ENCODE measurements at places on chromosomes 7 and 10.

- peak; percentile 63 for DNase-seq
These were observed 256.4 kb downstream of the CAMK1D start for GRCh38 chr10:12605580-12606405.

- no peak for DNase-seq
These were observed 29.0 kb upstream of the GNA12 start for GRCh38 chr7:2873146-2873545.

DNA sequence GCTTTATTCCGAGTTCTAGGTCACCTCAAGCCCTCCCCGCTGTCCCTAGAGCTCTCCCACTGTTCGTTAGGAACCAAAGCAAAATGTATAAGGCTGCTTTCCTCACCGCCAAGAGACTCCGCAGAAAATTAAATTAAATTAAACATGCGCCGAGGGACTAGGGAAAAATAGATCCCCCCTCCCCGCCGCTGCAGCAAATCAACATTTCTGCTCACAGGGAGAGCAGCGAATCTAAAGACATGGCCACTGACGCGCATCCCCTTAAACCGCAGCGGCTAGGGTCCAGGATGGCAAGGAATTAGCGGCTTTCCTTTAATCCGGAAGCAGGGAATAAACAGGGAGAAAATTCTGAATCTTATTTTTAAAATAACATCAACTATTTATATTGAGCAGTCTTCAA is 7.6 kb downstream of the SP8 start:
- DNase-seq: no peak

DNA sequence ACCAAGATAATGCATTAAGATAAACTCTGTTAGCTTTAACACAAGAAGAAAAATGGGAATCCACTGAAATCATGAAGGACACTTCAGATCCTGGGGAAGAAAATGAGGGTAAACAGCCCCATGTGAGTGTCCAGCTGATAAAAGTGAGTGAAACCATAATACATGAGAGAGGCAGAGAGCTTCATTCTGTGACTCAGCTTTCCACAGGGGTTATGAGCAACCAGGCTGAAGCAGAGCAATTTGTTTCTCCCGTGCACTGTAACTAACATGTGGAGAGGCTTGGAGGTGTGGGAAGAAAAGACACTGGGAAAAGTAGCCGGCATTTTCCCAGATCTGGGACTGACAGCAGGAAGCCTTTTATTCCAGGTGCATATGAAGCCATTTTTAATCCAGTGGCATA is 971.7 kb downstream of the ANKRD7 start:
- no peak for DNase-seq

- DNase-seq: no peak
These were observed 220.0 kb downstream of the LRMDA start for GRCh38 chr10:75651417-75651816.

DNA sequence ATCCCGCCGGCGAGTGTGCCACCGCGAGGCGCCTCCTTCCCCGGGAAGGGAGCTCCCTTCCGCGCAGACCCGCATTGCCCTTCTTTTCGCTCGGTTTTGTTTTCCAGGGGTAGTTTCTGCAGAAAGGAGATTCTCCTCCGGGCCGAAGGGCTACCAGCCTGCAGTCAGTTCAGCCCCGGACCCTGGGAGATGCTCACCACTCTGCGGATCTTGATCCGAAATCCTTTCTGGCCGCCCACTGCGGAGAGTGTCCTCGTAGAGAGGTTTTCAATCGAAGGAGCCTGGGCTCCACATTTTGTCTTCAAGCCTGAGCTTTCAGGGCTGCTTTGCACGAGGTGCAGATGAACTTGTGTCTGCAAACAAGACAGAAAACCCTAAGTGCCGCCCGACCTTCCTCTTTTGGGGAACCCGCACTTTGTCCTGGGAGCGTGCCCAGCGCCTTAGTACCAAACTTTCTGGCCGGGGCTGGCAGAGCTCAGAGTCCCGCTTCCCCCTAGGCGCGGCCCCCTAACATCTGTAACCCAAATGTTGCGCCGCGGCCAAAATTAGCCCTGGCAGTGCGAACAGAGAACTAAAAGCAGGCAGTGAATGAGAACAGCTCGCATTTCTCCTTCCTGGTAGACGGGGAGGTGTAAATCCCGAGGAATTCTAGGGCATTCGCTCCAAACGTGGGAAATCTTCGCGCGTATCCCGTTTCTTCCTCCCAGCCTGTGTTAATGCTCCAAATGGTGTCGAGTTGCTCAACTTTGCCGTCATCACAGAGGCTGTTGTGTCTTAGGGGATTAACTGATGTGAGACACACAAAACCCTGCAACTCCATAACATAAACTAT is 6.7 kb upstream of the EN2 start:
- DNase-seq: peak; percentile 49

- no peak for DNase-seq
These were observed 31.9 kb downstream of the ANXA8 start for GRCh38 chr10:47451998-47452494.

DNA sequence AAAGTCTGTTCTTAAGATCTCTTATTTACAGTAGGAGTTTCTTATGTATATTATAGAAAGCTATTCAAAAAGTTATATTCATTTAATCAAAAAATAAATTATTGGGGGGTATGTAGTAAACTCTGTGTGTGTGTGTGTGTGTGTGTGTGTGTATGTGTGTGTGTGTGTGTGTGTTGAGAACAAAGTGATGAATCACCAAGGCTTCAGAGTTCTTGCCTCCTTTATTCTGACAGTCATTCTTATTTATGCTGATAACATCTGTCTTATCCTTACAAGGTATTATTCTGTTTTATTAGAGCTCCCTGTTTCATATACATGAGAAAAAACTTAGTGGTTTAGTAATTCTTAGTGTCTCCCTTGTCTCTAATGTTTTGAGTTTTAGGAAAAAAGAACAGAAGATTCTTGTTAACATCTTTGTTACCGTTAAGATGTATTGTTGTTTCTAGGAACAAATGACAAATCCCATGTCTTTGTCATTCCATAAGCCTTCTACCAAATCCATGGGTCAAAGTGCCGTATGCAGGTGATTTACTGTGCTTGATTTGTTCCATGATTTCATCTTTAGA is 424.0 kb downstream of the EXOC4 start:
- no peak for DNase-seq

DNA sequence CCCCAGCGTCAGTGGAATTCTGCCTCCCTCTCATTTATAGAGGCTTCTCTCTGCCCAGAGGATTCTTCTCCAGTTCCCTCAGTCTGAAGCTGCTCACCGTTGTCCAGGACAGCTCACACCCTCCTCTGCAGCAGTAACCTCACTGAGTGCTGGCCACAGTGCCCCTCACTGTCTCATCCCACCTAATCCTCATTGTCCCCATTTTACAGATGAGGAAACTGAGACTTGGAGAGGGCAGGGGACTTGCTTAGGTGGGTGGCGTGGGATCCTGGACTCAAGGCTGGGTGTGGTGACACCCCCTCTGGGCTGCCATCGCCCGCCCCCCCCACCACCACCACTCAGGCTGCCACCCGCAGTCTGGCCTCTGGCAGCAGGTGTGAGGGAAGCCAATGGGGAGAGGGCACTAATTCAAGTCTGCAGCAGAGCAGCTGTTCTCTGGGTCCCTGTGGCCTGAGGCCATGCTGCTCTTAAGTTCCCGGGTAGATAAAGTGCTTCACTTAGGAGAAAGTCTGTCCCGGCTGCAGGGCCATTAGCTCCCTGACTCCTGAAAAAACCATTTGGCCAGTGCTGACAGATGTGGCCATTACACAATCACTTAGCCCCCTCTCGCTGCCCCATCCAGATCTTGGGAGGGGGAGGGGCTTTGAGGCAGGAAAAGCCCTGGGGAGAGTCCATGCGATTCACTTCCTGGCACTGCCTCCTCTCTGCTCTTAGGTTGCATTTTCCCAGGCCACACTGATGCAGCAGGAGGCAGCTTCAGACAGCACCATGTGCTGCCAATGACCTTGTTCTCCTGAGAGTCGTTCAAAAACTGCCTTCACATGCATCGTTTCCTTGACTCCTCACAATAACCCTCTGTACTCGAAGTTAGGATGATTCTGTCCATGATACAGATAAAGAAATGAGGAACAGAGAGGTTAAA is 36.3 kb downstream of the DRGX start:
- peak; percentile 53 for DNase-seq

DNA sequence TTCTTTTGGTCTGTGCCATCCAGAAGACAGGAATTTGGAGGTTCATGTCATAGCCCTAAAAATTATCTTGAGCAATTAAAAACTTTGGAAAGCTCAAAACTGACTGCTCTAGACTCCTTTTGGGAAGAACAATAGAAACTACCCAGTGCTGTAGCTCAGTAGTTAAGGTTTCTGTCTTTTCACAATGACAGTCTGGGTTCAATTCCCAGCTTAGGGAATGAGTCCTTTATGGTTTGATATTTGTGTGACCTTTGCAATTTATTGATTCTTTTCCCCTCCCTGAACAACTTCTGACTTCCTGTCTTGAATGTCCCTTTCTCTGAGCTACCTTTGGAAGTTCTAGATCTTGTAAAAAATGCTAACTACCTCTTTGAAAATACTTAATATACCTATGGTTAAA is 603.3 kb upstream of the IGFBP3 start:
- no peak for DNase-seq

- DNase-seq: no peak
These were observed 6.9 kb upstream of the SUN1 start for GRCh38 chr7:825386-825785.

- no peak for DNase-seq
These were observed 53.0 kb downstream of the CROT start for GRCh38 chr7:87398446-87398845.

GRCh38 chr7:39810204-39810642 is 139.8 kb upstream of the CDK13 start:
- no peak for DNase-seq

DNA sequence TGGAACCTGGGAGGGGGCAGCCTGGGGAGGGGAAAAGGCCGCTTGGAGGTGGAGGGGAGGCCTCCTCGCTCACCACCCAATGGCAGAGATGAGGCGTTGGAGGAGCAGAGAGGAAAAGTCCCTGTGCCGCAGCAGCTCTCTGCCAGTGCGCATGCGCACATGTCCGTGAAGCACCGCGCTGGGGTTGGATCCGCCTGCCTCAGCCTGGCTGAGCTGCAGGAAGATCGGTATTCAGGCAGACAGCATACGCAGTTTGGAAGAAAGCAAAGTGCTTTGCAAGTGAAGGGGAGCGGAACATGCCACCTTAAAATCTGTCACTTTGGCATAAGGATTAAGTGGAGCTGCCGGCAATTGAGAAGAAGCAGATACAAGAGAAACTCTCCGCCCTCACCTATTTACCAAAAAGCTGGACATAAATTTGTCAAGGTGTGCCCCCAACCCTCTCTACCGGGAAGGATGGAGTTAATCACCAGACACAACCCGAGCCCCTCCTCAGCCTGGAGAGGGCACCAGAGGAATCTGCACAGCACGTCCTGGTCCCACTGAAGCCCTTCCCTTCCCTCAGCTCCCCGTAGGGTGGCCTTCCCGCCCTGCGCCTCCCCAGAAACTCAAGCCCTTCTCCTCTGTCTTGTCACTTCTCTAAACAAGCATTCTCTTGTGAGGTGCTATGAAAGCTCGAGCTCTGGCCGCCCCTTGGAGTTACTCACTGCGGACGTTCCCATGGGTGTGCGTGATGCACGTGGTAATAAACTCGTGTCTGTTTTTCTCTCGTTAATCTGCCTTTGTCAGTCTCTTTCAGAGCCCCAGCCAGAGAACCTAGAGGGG is 32.2 kb upstream of the TMEM72 start:
- DNase-seq: peak; percentile 94

DNA sequence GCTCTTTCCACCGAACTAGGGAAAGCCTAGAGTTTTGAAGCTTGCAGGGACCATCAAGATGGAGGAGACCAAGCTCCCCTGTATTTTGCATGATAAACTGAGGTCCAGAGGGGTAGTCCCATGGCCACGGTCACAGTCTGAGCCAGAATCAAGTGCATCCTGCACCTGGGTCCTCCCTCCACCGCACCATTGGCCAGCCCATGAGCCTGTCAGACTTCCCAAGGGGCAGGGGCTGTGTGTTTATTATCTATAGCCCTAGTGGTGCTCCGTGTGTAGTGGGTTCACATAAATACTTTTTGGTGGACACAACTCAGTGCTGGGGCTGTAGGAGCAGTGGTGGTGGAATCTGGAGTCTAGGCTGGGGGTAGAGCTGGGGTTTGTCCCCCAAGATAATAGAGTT is 3.6 kb downstream of the CALHM3 start:
- DNase-seq: no peak

DNA sequence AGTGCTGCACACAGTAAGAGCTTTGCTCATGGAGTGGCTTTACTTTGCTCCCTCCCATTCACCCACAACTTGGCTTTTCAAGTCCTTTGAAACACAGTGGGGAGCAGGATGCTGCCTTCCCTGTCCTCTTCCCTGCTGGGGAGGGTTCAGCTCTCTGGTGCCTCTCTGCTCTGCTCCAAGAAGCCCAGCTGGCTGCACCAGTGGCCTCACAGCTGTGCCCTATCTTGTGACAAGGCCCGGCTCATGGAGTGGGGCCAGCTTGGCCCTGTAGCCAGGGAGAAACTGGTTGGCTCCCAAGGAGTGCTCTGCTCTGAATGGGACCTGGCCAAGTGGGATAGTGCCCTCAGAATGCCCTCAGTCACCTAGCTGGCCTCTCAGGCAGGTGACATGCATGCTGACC is 212.3 kb upstream of the ZMIZ1 start:
- peak; percentile 74 for DNase-seq

- no peak for DNase-seq
These were observed 60.6 kb upstream of the VKORC1L1 start for GRCh38 chr7:65812281-65812680.

GRCh38 chr10:75105576-75106197 is 5.8 kb upstream of the SAMD8 start:
- no peak for DNase-seq

GRCh38 chr7:157923903-157924630 is 587.3 kb downstream of the DNAJB6 start:
- no peak for DNase-seq

DNA sequence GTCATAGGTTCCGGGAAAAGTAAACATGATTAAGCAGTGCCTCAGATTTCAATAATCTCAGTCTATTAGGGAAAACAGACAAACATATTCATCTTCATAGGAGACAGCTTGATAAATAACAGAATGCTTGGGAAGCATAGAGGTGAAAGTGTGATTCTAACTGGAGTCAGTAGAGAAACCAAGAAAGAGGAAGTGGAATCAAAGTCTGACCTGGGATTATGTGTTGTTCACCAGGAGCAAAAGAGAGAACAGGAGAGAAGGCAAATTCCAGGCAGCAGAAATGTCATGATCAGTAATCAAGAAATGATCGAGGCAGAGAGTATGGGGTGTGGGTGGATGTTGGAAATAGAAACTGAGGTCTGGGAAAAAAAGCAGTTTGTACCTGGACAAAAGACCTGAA is 43.7 kb downstream of the DGKB start:
- no peak for DNase-seq

DNA sequence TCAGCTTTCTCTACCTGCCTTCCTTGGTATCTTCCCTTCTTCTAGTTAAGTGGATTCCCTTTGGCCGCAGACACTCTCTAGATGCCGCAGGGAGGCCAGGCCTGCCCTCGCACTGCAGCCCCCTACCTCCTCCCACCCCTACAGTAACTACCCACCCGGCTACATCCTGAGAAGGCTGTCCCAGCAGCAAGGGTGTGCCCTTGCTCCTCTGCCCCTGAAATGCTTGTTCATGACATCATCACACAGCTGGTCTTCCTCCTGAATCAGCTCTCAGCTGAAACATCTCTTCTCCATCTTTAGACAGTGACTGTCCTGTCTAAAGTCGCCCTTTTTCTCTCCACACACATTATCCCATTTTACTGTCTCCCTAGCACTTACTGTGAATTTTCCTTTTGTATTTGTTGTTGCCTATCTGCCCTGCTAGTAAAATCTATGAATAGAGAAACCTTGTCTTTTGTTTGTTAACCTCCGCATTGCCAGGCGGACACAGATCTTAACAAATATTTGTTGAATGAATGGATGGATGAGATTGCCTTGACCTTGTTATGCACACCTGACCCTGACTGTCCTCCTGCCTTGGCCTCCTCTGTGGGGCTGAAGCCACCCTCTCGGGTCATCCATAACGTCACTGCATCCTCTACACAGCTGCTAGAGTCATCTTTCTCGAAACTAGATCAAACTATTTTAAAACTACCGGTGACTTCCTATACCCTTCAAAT is 108.9 kb upstream of the GATA3 start:
- no peak for DNase-seq
